ENCODE measurements at places on chromosomes 3 and 15.

DNA sequence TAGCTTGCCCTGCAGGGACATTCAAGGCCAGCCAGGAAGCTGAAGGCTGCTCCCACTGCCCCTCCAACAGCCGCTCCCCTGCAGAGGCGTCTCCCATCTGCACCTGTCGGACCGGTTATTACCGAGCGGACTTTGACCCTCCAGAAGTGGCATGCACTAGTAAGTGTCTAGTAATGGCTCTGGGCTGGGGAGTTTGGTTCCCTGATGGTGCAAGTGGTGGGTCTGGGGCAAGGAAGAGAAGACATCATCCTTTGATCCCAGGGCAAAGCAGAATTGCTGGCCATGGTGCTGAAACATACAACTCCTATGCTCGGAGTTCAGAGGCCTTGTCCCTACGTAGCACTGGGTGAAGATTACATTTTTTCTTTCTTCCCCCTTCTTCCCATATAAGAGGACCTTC, 311.4 kb downstream of the EPHB1 start:
- peak; percentile 6 for DNase-seq

DNA sequence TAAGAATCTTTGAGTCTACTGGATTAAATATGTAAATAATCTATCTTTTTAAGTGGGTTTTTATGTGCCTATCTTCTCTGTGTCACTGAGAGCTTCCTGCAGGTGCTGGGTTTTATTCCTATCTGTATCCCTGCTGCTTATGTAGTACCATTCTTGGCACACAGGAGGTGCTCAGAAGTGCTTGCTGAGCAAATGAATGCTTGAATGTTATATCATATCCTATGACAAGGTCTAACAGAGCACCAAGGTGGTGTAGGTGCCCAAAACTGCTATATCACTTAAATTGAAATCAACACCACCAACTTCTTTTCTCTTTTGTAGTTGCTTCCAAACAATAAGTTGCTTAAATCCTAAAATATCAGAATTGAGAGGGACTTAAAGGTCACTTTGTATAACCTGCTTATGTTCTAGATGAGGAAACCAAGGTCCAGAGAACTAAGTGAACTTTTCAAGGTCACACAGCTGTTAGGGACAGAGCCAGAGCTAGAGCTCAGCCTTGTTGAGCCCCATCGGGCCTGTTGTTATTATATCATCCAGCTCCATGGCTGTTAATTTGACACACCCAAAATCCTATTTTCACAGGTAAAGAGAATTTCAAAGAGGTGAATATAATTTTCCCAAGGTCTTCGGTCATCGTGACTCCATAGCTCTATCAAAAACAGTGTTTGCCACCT, 46.0 kb downstream of the CCNL1 start:
- DNase-seq: no peak

- DNase-seq: no peak
Observed at GRCh38 chr15:93449798-93450197, 360.8 kb upstream of the RGMA start.

DNA sequence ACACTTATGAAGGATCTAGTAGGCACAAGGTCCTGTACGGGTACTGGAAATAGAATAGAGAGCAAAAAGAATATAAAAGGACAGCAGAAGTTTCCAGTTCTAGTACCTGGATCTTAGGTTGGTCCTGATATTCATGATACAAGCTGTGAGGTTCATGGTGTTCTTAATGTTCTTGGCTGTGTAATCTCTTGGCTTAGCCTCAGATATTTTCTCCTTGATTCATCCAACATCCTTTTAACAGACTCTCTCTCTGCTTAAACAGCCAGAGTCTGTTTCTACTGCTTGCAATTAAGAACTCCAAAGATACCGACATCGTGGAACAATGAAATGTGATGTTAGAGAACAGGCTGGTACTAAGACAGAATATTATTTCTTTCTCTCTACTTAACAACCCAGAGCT, 49.9 kb downstream of the CNTN3 start:
- DNase-seq: peak; percentile 50

DNA sequence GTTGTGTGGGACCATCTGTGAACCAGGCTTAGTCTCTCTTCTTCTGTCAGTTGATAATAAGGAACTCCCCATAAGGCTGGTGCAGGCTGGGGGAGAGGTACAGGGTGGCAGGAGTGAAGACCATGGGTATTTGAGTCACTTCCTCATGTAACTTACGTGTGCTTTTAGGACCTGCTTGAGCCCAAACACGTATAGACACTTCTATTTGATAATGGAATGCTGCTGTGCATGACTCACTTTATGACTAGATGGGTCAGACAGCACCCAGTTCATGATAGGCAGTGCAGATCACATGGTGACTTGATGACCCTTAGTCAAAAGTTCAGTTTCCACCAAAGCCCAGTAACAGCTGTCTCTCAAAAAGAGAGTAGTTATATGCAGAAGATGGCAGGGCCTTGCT, 490.9 kb downstream of the ZBBX start:
- no peak for DNase-seq

- DNase-seq: no peak
Observed at GRCh38 chr15:99504823-99505551, 60.8 kb upstream of the MEF2A start.

GRCh38 chr3:160448845-160449635, 546 bp downstream of the TRIM59 start:
- peak; percentile 4 for DNase-seq

Data from LNCaP clone FGC (cell line).